ENCODE measurements at places on chromosomes 5 and 9. TPM values are rescaled to one million over a fixed set of nuclear protein-coding genes. Genes with fewer than 3 reads are reported as not detected.

Gene TCF7
- total RNA-seq: 94.8 TPM

Gene GRHPR
- 74.4 TPM for total RNA-seq

Gene RBM18
- total RNA-seq: 28.6 TPM

Gene FAM163B
- not detected for total RNA-seq

Gene MEGF10
- total RNA-seq: not detected

Gene SLC25A2
- total RNA-seq: 0.27 TPM

Gene EGFL7
- total RNA-seq: 1.2 TPM

- H3K4me3 ChIP-seq: no peak overlapping the region
- H3K27ac ChIP-seq: no peak overlapping the region
- no peak for DNase-seq
- H3K36me3 ChIP-seq: peaks cover 9% of the 10 kb centered on the region
These were observed 33.5 kb downstream of the INSYN2B start for GRCh38 chr5:169946743-169947295.

GRCh38 chr5:1367149-1367548, 22.2 kb upstream of the CLPTM1L start:
- H3K36me3 ChIP-seq: no peaks in the 10 kb centered on the region
- H3K4me3 ChIP-seq: no peak overlapping the region
- H3K27me3 ChIP-seq: peaks cover 6% of the 10 kb centered on the region
- H3K4me1 ChIP-seq: no peaks in the 10 kb centered on the region
- H3K27ac ChIP-seq: no peak overlapping the region

- H3K4me3 ChIP-seq: peak within 1 kb of the TSS; percentile 72
- no peaks in the 10 kb centered on the region for H3K36me3 ChIP-seq
- DNase-seq: peak; percentile 53
These were observed at the start of gene SLC1A1 for GRCh38 chr9:4489919-4490704. Gene SLC1A1 (plus strand): TSS chr9:4490468. CDS start chr9:4490680, 212 bp downstream.

GRCh38 chr5:136213919-136214493, 21.0 kb upstream of the SMIM32 start:
- no peaks in the 10 kb centered on the region for H3K4me1 ChIP-seq
- H3K27me3 ChIP-seq: peaks cover 21% of the 10 kb centered on the region
- DNase-seq: no peak

- no peak overlapping the region for H3K27ac ChIP-seq
- no peak for DNase-seq
- no peaks in the 10 kb centered on the region for H3K4me1 ChIP-seq
- no peaks in the 10 kb centered on the region for H3K36me3 ChIP-seq
These were observed 797.3 kb downstream of the MAT2B start for GRCh38 chr5:164302533-164303235.

DNA sequence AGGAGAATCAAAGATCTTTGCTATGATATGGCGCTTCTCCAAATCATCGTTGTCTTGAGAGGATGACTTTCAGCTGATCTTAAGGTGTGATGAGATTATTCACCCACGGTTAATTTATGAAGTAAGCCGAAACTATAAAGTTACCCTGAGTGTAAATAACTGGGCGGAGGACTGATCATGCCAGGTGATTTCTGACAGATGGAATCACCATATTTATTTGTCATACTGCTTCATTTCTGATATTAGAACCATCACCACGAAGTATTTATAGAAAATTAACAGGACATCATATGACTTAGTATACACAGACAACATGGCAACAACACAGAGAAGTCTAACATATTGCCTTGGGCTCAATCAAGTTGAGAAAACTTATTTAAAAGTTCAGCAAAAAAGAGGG, 601.9 kb downstream of the RAB3C start:
- H3K4me1 ChIP-seq: peaks cover 5% of the 10 kb centered on the region
- H3K4me3 ChIP-seq: no peak overlapping the region
- H3K27me3 ChIP-seq: peaks cover 18% of the 10 kb centered on the region
- no peak for DNase-seq
- H3K36me3 ChIP-seq: no peaks in the 10 kb centered on the region

GRCh38 chr9:27393054-27393846, 96.3 kb upstream of the EQTN start:
- no peak overlapping the region for H3K27ac ChIP-seq
- no peak overlapping the region for H3K4me3 ChIP-seq
- no peaks in the 10 kb centered on the region for H3K4me1 ChIP-seq

- no peak for DNase-seq
- no peaks in the 10 kb centered on the region for H3K4me1 ChIP-seq
- H3K27me3 ChIP-seq: peaks cover 6% of the 10 kb centered on the region
- H3K27ac ChIP-seq: no peak overlapping the region
- H3K4me3 ChIP-seq: no peak overlapping the region
- H3K36me3 ChIP-seq: no peaks in the 10 kb centered on the region
These were observed 145.0 kb upstream of the COL5A1 start for GRCh38 chr9:134496413-134497282.

GRCh38 chr9:21695874-21696341, 106.5 kb upstream of the MTAP start:
- no peak for DNase-seq
- no peaks in the 10 kb centered on the region for H3K36me3 ChIP-seq
- H3K27ac ChIP-seq: no peak overlapping the region

DNA sequence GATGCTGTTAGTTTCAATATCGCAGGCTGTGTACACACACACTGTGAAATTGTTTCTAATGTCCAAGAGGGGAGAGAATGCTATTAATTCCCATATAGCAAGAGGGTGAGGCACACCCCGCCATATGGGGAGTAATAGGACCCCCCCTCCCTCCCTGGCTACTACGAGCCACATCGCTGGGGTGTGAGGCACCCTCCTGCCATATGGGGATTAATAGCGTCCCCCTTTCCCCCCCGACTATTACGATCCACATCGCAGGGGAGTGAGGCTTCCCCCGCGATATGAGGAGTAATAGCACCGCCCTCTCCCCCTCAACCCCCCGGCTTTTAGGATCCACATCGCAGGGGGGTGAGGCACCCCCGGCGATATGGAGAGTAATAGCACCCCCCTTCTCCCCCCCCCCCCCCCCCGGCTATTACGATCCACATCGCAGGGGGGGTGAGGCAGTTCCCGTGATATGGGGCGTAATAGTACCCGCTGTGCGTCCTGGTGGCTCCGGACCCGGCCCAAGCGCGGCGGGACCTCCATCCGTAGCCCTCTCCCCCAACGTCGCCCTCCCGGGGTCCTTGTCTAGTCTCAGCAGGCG, 494 bp upstream of the STK32A start:
- H3K4me3 ChIP-seq: no peak overlapping the region
- no peak overlapping the region for H3K27ac ChIP-seq
- no peak for DNase-seq

DNA sequence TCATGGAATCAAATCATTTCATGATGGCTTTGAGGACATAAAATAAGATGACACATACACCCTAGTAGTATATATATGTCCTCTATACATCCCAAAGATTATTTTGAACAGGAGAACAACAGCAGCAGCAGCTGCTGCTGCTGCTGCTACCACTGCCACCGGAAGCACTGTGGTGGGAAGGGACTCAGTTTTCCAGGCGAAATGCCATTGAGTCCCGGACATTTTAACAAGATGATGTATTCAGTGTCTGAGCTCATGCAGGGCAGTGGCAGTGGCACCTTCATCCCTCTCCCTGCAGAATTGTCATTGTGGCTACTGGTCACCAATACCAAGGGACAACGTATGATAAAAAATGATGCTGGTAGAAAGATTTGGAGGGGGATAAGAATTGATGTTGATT, 151.3 kb downstream of the CHSY3 start:
- H3K27ac ChIP-seq: no peak overlapping the region
- H3K4me3 ChIP-seq: no peak overlapping the region
- peaks cover 14% of the 10 kb centered on the region for H3K27me3 ChIP-seq
- no peaks in the 10 kb centered on the region for H3K4me1 ChIP-seq
- DNase-seq: no peak
- no peaks in the 10 kb centered on the region for H3K36me3 ChIP-seq

DNA sequence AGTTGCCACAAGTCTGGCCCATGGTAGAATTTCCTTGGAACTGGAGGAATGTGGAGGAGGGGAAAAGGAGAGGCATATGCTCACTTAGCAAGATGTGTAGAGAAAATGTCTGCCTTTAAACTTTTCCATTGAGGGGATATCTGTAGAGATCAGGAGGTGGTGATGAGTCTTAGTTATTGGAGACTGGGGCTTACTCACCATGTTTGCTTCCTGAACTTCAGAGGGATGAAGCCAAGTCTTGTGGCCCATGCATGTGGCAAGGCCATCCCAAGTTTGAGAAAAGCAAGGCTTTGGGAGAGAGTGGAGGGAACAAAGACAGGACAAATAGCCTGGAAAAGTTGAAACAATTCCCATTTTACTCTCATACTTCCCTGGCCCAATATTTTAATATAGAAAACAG, 124.5 kb downstream of the GDNF start:
- peaks cover 15% of the 10 kb centered on the region for H3K36me3 ChIP-seq
- H3K4me3 ChIP-seq: no peak overlapping the region
- H3K27me3 ChIP-seq: no peaks in the 10 kb centered on the region
- H3K4me1 ChIP-seq: peaks cover 3% of the 10 kb centered on the region
- no peak overlapping the region for H3K27ac ChIP-seq

DNA sequence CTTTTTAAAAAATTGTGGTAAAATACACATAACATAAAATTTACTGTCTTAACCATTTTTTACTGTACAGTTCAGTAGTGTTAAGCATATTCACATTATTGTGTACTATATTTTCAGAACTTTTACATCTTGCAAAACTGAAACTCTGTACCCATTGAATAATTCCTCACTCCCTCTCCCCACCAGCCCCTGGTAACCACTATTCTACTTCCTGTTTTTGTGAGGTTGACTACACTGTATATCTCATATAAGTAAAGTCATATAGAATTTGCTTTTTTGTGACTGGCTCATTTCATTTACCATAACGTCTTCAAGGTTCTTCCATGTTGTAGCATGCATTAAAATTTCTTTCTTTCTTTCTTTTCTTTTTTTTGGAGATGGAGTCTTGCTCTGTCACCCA, 87.0 kb downstream of the LNPEP start:
- no peaks in the 10 kb centered on the region for H3K27me3 ChIP-seq
- no peak overlapping the region for H3K27ac ChIP-seq
- peaks cover 52% of the 10 kb centered on the region for H3K36me3 ChIP-seq
- H3K4me1 ChIP-seq: peaks cover 12% of the 10 kb centered on the region

GRCh38 chr5:50786073-50786472, 119.6 kb downstream of the PARP8 start:
- peaks cover 6% of the 10 kb centered on the region for H3K4me1 ChIP-seq
- H3K4me3 ChIP-seq: no peak overlapping the region
- DNase-seq: no peak

- peaks cover 21% of the 10 kb centered on the region for H3K27me3 ChIP-seq
- no peak overlapping the region for H3K4me3 ChIP-seq
- no peak for DNase-seq
- no peak overlapping the region for H3K27ac ChIP-seq
- no peaks in the 10 kb centered on the region for H3K4me1 ChIP-seq
These were observed 66.3 kb upstream of the IL33 start for GRCh38 chr9:6149315-6149714.

GRCh38 chr9:129383019-129383560, 205.0 kb upstream of the IER5L start:
- no peak for DNase-seq
- no peak overlapping the region for H3K27ac ChIP-seq
- no peaks in the 10 kb centered on the region for H3K36me3 ChIP-seq
- peaks cover 8% of the 10 kb centered on the region for H3K4me1 ChIP-seq
- peak overlapping the region; percentile 59 for H3K4me3 ChIP-seq

DNA sequence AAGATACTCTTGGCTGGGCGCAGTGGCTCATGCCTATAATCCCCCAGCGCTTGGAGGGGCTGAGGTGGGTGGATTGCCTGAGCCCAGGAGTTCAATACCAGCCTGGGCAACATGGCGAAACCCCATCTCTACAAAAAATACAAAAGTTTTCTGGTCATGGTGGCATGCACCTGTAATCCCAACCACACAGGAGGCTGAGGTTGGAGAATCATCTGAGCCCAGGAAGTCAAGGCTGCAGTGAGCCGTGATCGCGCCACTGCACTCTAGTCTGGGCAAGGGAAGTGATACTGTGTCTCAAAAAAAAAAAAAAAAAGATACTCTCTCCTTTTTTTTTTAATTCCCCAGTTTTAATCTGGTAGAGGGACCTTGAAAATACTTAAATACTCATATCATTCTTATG, 15.0 kb downstream of the ANKRD33B start:
- no peak overlapping the region for H3K27ac ChIP-seq
- no peak overlapping the region for H3K4me3 ChIP-seq
- peaks cover 6% of the 10 kb centered on the region for H3K27me3 ChIP-seq

- peaks cover 14% of the 10 kb centered on the region for H3K4me1 ChIP-seq
- no peaks in the 10 kb centered on the region for H3K27me3 ChIP-seq
- H3K4me3 ChIP-seq: no peak overlapping the region
- H3K27ac ChIP-seq: no peak overlapping the region
- DNase-seq: no peak
These were observed 97.9 kb downstream of the MVB12B start for GRCh38 chr9:126424511-126424910.
